ENCODE measurements at places on chromosomes 1 and 21.

DNA sequence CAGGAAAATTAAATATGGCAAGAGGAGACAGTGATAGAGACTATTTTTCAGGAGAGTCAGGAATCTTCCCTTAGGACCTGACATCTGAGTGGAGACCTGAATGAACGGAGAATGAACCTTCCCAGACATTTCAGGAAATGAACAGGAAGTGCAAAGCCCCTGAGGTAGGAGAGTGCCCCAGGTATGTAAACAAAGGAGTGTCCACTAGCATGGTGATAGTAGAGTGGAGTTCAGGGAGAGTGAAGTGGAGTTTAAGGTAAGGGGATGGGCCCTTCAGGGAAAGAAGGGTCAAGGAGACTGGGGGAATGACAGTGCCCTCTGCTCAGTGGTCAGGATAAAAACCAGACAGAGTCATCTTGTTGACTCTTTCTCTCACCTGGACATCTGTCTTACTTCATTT is 19.3 kb downstream of the MYBPH start:
- DNase-seq, result no peak

- DNase-seq, result no peak
Observed at GRCh38 chr1:158107916-158108315, 72.8 kb upstream of the CD1D start.

GRCh38 chr1:228852024-228852423 is 116.7 kb downstream of the RHOU start:
- DNase-seq, result no peak

GRCh38 chr1:81149649-81150325 is 650.9 kb upstream of the ADGRL2 start:
- no peak for DNase-seq

GRCh38 chr21:36415375-36415774 is 30.2 kb downstream of the CHAF1B start:
- peak; percentile 66 for DNase-seq

- DNase-seq, result no peak
Observed at GRCh38 chr1:24970399-24970753, 40.3 kb upstream of the RUNX3 start.

DNA sequence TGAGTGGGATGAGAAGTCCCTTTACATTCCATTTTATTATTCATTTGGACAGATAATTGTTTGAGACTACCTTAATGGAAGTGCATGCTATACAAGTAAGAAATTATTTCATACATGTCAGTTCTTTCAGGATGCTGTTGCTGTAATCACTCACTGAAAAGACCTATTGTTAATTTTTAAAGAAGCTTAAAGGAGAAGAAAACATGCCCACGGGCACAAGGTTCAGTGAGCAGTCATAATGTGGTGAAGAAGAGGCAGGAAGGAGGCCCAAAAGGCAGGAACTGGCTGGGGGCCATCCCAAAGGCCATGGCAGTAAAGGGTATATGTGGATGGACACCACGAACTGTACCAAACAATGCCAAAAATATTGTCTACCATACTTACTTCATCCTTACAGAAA is 206.0 kb downstream of the LYPLAL1 start:
- no peak for DNase-seq

DNA sequence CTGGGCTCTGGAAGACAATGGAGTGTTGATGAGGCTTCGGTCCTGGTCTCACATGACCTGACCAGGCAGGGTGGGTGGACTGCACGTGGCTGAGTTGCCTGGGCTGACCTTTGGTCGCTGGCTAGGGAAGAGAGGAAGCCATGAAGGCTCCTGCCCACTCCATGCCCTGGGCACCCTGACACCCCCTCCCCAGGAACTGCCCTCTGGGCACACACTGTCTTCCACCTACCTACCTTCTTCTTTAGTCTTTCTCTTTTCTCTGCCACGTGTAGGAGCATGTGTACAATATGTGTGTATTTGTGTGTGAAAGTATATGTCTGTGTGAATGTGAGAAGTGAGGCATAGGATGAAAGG is 15.1 kb downstream of the POU3F1 start:
- DNase-seq, result no peak

- no peak for DNase-seq
Observed at GRCh38 chr1:9413877-9414213, 121.2 kb downstream of the SPSB1 start.

- DNase-seq, result peak; percentile 17
Observed at GRCh38 chr1:36705629-36706028, 222.9 kb upstream of the CSF3R start.

- DNase-seq, result no peak
Observed at GRCh38 chr1:181905944-181906597, 155.4 kb downstream of the ZNF648 start.

DNA sequence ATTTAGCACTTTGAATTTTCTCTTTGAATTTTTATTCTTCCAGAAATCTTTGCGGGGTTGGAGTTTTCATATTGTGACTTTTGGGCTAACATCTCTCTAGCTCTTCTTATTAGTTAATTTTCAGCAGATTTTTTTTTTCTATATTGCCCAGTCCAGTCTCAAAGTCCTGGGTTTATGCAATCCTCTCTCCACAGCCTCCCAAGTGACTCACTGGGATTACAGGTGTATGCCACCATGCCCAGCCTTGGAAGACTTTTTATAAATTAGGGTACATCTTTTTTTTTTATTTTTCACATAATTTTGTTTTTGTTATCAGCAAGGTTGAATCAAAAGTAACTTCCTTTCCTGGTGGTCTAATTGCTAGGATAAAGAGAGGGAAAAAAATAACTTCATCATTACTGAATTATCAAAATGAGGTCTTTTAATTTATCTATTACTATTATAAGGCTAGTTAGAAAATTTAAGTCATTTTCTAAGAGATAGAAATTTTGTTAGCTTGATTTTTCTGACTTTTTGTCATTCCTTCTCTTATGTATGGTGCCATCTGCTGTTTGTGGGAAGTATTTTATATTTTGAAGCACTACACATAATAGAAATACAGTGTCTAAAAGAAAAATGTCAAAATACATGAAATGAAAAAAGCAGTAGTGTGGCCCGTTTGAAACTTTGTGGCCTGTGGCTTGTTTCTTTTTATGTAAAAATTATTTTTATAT is 273.4 kb upstream of the CACYBP start:
- peak; percentile 54 for DNase-seq

DNA sequence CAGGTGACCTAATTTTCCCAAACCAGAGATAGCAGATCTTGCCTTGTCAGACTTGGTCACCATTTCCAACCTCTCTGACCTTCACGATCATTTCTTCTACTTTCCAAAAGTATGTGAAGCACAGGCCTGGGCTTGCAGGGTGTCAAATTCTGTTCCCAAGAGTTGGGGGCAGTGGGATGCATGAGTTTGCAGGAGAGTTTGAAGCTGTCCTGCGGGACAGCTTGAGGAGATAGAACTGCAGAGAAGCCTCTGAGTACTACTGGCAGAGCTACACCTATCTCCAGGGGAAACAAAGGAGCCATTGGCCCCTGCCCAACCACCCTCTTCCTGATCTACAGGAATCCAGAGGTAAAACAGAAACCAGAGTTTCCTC is 11.3 kb downstream of the TXNIP start:
- no peak for DNase-seq

- no peak for DNase-seq
Observed at GRCh38 chr1:11158291-11158690, 30.9 kb upstream of the ANGPTL7 start.

GRCh38 chr21:27057997-27058396 is 91.1 kb upstream of the ADAMTS5 start:
- no peak for DNase-seq

- no peak for DNase-seq
Observed at GRCh38 chr21:29145354-29145782, 14.9 kb downstream of the MAP3K7CL start.

- no peak for DNase-seq
Observed at GRCh38 chr1:44757420-44757819, 17.8 kb downstream of the KIF2C start.

GRCh38 chr1:245168906-245169305 is 14.1 kb downstream of the KIF26B start:
- no peak for DNase-seq

GRCh38 chr1:7228252-7228961 is 443.2 kb downstream of the CAMTA1 start:
- DNase-seq, result no peak

DNA sequence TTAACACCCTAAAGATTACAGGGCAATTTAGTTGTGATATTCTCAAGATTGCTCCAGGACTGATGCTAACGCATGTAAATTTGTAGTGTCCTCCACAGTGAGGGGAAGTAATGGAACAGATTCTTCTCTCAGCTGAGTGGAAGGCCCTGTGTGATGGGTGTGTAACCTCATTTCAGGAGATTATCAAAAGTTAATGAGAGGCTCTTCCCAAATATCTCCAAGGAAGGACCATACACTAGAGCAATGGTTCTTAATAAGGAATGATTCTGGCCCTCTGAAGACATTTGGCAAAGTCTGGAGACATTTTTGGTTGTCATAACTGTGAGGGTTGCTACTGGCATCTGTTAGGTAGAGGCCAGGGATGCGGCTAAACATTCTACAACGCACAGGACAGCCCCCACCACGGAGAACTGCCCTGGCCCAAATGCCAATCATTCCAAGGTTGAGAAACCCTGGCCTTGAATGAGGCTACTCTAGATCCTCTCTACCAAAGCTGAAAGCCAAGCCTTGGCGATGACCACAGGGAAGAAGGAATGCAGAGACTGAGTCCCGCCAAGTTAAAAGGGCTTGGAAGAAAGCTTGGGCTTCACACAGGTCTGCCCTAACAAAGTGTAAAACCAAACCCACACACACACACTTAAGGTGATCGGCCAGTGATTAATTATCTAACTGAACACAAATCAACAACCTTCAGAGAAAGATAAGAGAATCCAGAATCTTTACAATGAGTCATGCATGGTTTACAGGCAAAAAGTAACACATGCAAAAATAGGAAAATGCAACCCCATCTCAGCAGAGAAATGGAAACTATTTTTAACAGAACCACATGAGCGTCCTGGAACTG is 135.8 kb downstream of the SYF2 start:
- no peak for DNase-seq

- DNase-seq, result no peak
Observed at GRCh38 chr1:60960891-60961461, 121.4 kb upstream of the NFIA start.

DNA sequence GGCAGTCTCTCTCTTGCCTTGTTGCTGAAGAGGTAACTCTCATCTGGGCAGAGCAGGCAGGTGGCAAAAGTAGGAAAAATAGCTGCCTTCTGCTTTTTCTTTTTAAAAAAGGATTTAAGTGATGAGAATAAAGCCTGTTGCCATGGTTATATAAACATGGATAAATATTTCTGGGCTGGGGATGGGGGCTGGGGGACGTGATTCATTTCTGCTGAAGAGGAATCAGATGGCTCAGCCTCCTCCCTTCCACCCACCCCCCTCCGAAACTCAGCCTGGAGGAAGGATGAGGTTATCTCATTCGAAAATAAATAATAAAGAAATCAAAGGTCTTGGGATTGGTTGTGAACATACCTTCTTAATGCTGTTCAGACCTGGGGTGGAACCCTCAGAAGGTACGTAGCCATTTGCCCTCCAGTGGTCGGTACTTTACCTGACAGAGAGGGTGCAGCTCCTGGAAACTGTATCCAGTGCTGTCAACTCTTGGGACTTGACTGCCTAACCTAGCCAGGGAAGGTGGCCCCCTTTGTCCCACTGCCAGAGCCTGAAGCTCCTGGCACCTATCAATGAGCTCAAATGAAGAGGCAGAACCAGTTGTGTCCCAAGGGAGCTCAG is 3.8 kb upstream of the INKA2 start:
- DNase-seq, result no peak

DNA sequence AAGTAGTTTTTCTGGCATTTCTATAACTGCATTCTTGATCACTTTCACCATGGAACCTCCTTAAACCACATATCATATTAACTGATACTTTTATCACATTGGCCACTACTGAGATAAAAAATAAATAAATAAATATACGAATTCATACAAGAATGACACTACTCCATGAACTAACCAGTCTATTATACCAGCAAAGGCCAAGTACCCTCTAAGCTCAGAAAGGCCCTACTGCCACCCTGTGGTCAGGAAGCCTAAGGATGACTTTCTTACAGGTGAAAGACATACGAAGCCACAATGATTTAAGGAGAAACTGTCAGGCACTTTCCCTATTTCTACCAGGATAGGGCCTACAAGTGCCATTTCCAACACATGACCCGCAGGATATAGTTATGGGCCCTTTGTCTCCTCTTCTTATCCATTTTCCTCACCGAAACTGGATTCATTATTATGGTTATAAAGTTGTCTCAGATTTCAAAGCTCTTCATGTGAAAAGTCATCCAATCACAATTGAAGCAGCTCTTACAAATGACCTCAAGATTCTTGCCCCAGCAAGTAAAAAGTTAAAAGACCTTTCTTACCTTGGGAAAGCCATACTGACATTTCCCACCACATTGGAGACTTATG is 23.9 kb downstream of the DNAJC8 start:
- peak; percentile 16 for DNase-seq

- no peak for DNase-seq
Observed at GRCh38 chr1:204136814-204137213, 15.0 kb downstream of the ETNK2 start.

DNA sequence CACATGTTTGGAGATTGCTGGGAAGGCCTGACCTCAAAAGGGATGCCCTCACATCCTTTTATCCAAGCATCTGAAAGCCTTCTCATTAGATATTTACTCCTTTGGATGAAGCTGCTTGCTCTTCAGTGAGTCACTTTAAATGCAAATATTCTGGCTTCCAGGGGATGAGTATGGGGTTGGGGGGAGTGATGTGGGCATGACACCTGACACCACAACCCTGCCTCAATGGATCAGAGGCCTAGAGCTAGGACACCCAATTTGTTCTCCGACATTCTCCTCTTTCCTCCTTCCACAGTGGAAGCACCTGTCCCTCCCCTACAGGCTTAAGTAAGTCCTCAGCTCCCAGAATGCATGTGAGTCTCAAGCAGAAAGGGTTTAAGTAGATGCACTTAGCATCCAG is 238.3 kb downstream of the OMA1 start:
- DNase-seq, result no peak

DNA sequence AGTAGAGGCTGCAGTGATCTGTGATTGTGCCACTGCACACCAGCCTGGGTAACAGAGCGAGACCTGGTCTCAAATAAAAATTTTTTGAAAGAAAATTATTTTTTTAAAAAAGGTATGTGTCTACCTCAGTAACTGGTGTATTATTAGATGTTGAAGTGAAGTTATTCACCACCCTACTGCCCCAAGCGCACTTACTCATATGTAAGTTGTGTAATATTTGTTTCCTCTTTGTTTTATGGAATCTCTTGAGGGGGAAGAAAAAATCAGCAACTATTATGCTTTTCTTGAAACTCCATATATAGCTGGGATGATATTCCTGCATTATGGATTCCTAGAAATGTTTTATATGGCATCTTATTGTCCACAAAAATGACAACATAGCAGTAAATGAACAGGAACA is 21.3 kb downstream of the RBM15 start:
- DNase-seq, result no peak
